T-cell (primary cell): ENCODE measurements at places on chromosomes 7 and 10. TPM values are rescaled to one million over a fixed set of nuclear protein-coding genes. Genes with fewer than 3 reads are reported as not detected.

GRCh38 chr7:7738177-7738576 is 19.8 kb upstream of the RPA3 start:
- H3K27ac ChIP-seq = no peak overlapping the region
- no peaks in the 10 kb centered on the region for H3K27me3 ChIP-seq
- H3K4me3 ChIP-seq = no peak overlapping the region
- no peaks in the 10 kb centered on the region for H3K4me1 ChIP-seq
- no peak for DNase-seq

DNA sequence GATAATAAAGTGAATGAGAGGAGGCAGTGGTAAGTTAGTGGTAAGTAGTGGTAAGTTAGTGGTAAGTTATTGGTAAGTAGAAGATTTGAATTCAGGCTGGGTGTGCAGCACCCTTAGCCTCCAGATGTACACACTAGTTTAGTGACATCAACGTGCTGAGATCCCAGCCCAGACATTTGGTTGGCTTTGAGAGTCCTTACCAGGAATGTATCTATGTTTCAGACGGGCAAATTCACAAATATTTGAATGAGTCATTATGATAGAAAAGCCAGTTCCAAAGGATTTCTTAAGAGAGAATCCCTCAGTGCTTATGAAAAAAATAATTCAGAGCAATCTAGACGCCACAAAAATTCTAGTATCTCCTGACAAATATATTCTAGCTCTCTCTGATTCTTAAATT is 70.0 kb downstream of the ARL4A start:
- H3K36me3 ChIP-seq = no peaks in the 10 kb centered on the region
- no peak for DNase-seq
- H3K4me3 ChIP-seq = no peak overlapping the region
- H3K27ac ChIP-seq = no peak overlapping the region

- no peak for DNase-seq
- H3K4me1 ChIP-seq = no peaks in the 10 kb centered on the region
- no peak overlapping the region for H3K27ac ChIP-seq
- H3K4me3 ChIP-seq = no peak overlapping the region
- H3K27me3 ChIP-seq = no peaks in the 10 kb centered on the region
These were observed 499.6 kb upstream of the LRRN3 start for GRCh38 chr7:110591341-110591740.

DNA sequence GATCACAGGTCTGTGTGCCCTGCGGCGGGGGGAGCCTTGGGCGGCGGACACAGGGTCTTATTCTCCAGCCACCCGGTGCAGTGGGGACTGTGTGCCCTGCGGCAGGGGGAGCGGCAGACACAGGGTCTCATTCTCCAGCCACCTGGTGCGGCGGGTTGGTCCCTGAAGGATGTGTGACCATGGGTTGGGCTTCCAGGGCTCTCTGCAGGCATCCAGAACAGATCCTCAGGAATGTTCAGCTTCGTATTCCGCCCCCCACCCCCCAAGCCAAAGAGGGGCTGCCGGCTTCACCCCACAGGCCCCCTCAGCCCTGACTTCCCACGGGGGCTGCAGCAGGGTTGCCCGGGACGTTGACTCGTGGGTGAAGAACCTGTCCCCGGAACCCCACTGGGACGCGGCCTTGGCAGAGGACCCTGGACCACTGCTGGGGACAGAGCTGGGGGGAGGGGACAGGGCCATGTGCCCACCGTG is 154.5 kb upstream of the PPP2R2D start:
- H3K4me3 ChIP-seq = no peak overlapping the region
- peaks cover 59% of the 10 kb centered on the region for H3K27me3 ChIP-seq
- peaks cover 9% of the 10 kb centered on the region for H3K4me1 ChIP-seq
- no peaks in the 10 kb centered on the region for H3K36me3 ChIP-seq

Gene ARHGAP12
- 24.6 TPM for total RNA-seq
